B cell (primary cell): ENCODE measurements at places on chromosomes 1 and 21. TPM values are rescaled to one million over a fixed set of nuclear protein-coding genes. Genes with fewer than 3 reads are reported as not detected.

DNA sequence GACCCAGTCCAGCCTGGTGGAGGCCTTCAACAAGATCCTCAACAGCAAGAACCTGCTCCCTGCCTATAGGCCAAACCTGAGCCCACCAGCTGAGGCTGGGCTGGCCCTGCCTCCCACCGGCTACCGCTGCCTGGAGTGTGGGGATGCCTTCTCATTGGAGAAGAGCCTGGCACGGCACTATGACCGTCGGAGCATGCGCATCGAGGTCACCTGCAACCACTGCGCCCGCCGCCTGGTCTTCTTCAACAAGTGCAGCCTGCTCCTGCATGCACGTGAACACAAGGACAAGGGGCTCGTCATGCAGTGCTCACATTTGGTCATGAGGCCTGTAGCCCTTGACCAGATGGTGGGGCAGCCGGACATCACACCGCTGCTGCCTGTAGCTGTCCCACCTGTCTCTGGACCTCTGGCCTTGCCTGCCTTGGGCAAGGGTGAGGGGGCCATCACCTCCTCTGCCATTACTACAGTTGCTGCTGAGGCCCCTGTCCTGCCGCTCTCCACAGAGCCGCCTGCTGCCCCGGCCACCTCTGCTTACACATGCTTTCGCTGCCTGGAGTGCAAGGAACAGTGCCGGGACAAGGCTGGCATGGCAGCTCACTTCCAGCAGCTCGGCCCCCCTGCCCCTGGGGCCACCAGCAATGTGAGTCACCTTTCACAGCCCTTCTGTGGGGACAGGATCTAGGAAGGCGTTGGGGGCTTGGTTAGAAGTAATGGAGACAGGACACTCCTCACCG, 5.8 kb downstream of the ZNF687 start:
- DNase-seq = no peak

FAM131C gene
- 0.37 and 0.58 TPM in 2 replicates for total RNA-seq

DNA sequence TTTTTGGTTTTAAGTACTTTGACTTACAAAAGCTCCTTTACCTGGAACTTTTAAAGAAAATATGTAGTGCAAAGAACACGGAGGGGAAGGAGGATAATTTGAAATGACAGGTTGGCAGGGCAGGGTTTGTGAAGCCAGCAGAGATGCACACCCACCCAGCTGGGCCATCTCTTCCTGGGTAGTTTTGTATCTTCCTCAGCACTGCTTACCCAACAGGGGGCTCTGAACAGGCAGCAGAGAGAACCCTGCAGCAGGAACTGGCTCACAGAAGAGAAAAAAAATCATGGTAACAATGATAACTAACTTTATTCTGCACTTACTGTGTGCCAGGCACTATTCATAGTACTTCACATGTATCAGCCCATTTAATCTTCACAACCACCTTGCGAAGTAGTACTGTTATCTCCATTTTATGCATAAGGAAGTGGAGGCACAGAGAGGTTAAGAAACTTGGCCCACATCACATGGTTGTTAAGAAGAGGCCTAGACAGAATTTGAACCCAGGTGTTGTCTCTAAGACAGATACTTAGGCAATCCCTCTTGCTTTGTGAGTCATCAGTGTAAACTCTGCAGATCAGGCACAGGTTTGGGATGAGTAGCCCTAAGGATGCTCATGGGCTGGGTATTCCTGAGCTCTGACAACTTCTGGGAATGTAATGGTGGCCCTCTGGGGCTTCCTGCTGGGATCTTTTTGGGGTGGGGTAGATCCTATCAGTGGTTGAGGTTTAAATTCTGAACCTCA, 60.8 kb downstream of the ELK4 start:
- DNase-seq = no peak

CNIH3 gene
- 1.8 and 2.7 TPM in 2 replicates for total RNA-seq

ADGRL4 gene
- not detected in 2 replicates for total RNA-seq

- no peak for DNase-seq
Measured at GRCh38 chr1:111826278-111826677, 70.6 kb downstream of the DDX20 start.

HPCA gene
- total RNA-seq = not detected in 2 replicates
